Effector CD8-positive, alpha-beta T cell (primary cell): ENCODE measurements at places on chromosomes 13 and 19.

DNA sequence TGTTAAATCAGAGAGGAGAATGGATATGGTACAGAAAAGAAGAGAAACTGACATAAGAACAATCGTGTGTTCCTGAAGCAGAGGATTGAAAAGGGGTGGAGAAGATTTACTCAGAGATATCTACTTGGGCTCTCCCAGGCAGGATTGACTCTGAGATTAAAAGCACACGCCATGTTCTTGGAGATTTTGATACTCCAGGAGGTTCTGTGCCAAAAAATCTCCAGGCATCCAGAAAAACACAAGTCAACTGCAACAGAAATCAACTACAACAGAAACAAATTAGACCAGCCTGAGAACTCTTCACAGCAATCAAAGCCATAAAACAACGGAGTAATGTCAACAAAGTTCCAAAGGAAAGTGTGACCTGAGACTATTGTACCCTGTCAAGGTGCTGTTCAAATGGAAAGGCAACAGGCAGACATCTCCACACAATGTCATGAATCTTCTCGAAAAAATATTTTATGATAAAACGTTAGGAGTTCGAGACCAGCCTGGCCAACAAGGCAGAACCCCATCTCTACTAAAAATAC is 104.2 kb downstream of the UBL3 start:
- DNase-seq: no peak

- no peak for DNase-seq
Observed at GRCh38 chr19:19445288-19445687, 39.8 kb downstream of the GATAD2A start.

- no peak for DNase-seq
Observed at GRCh38 chr13:25088562-25089221, 7.2 kb upstream of the PABPC3 start.

- DNase-seq: no peak
Observed at GRCh38 chr19:51552996-51553725, 17.9 kb upstream of the ZNF175 start.

DNA sequence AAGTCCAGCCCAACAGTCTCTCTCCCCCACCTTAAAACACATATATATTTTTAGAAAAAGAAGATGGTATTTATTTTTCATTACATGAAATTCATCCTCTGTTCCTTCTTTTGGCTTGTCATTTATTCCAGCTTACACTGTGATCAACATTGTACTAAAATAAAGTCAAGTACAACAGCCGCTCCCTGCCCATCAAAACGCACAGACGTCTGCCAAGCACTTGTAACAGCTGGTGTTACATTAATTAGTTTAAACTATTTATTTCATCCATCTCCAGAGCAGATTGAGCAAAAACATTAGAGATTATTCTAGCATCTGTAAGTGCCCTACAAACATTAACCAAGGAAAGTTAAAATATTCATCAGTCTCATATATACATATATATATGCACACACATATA is 350.5 kb downstream of the DACH1 start:
- DNase-seq: no peak

- no peak for DNase-seq
Observed at GRCh38 chr13:78428646-78429045, 174.7 kb downstream of the POU4F1 start.

GRCh38 chr13:20288561-20288960 is 56.4 kb upstream of the GJB6 start:
- DNase-seq: no peak

GRCh38 chr13:62305756-62306155 is 890.1 kb upstream of the PCDH20 start:
- no peak for DNase-seq

DNA sequence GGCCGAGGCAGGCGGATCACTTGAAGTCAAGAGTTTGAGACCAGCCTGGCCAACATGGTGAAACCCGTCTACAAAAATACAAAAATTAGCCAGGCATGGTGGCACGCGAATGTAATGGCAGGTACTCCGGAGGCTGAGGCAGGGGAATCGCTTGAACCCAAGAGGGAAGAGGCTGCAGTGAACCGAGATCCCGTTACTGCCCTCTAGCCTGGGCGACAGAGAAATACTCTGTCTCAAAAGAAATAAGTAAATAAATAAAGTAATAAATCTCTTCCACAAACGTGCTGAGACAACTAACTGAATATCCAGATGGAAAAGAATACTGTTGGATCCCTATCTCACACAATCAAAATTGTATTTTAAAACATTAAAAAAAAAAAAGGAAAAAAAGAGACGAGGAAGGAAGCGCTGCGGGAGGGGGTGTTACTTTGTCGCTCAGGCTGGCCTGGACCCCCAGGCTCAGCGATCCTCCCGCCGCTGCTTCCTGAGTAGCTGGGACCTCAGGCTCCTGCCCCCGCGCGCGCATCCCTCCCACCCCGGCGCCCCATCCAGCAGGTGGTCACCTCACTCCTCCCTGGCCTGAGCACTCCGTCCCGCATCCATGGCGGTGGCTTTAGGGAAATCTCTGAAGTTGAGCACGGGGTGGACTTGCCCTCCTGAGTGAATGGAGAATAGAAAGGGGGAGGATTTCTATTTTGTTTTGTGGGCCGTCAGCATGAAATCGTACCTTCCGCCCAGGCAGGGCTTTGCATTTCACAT is 628 bp upstream of the ZNF813 start:
- DNase-seq: peak; percentile 7

DNA sequence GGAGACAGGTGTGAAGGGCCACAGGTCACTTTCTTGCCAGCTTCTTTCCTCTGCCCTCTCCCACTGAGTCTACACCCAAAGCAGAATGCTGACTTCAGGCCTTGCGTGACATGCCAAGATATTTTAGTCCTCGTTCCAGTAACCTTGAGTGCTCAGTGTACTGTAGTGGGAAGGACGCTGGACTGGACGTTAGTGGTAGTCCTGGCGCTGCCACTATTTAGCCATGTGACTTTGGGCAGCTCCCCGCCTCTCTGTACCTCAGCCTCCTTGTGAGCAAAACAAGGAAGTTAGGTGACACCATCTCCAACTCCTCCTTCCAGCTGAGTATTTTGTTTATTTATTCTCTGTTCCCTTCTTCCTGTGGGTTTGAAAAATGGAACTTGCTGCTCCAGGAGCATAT is 86.1 kb downstream of the FRY start:
- no peak for DNase-seq
